GM23338 (cell line): ENCODE measurements at places on chromosomes 16 and 17.

DNA sequence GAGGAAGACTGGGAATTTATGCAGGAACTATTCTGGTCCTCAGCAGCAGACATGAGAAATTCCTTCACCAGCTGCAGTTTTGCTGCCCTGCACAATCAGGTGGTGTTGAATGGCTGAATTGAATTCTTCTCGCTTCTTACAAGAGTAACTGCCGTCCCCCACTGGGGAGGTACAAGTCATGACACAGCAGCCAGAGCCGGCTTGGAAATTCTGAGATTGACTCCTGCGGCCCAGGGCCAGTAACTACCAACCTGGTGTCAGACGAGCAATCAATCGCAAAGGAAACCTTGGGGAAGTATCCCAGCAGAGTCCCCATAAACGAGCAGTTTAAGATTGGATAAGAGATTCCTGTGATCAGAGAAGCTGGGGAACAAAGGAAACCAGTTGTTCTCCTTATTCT is 30.7 kb downstream of the KNOP1 start:
- no peaks in the 10 kb centered on the region for H3K27me3 ChIP-seq
- no peak for DNase-seq
- no peaks in the 10 kb centered on the region for H3K4me1 ChIP-seq
- H3K27ac ChIP-seq: no peak overlapping the region
- H3K4me3 ChIP-seq: no peak overlapping the region
- H3K36me3 ChIP-seq: peaks cover 9% of the 10 kb centered on the region

DNA sequence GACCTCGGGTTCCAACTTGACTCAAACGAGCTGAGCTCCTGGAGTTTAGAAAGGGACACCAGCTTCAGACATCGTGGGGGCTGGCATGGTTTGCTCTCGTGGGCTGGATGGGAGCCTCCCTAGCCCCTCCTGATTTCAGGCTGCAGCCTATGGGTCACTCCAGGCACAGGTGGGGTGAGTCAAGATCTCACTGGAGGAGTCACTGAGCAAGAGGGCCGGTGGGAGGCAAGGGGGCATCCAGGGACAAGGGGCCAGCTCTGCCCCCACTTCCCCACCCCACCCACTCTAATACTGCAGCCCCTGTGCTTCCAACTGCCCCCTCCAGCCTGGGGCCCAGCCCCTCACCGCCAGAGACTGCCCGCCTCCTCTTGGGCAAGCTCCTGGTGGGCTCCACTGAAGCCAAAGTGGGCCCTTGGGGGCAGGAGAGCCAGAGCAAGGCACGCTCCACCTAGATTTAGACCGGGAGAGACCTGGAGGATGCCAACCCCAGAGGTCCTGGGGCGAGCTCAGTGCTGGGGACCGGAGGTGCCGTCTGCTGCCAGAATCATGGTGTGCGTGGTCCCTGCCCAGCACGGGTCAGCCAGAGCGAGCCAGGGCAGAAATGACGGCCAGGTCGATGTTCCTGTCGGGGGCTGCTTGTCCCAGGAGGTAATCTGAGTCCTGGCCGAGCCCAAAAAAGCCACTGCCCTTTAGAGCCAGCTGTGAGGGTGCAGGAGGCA is 6.4 kb downstream of the SLC16A3 start:
- no peak for DNase-seq
- no peaks in the 10 kb centered on the region; the same call in 1 of the 2 replicates for H3K4me1 ChIP-seq
- H3K27ac ChIP-seq: no peak overlapping the region
- peaks cover 16% of the 10 kb centered on the region for H3K27me3 ChIP-seq
- H3K4me3 ChIP-seq: no peak overlapping the region

- H3K27ac ChIP-seq: 0 out of 2 replicates have a peak overlapping the region, but pooled peaks have one; percentile 16
- DNase-seq: no peak
Measured at GRCh38 chr17:55437159-55437605, 15.5 kb upstream of the MMD start.

GRCh38 chr17:20092973-20093626 is 83.9 kb downstream of the SPECC1 start:
- H3K27me3 ChIP-seq: no peaks in the 10 kb centered on the region
- H3K4me1 ChIP-seq: peaks cover 38% of the 10 kb centered on the region
- 0 out of 2 replicates have a peak overlapping the region, but pooled peaks have one; percentile 16 for H3K27ac ChIP-seq

DNA sequence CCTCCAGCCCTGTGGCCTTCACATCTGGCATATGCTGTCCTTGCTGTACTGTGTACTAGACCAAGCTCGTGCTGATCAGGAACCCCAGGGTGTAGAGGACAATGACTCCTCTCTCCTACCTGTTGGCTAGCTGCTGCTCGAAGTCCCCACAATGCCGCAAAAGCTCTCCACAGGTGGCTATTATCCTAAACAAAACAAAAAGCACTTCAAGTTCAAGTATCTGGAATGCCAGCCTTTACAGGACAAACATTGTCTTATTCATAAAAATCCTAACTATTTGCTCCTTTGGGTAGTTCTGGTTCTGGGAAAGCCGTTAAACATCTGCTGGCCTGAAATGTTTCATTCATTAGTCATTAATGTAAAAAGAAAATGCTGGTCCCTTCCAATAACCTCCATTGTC is 42.8 kb downstream of the COG7 start:
- DNase-seq: peak; percentile 44
- peak overlapping the region; percentile 79 for H3K27ac ChIP-seq
- H3K4me1 ChIP-seq: peaks cover 16% of the 10 kb centered on the region
- no peak overlapping the region for H3K4me3 ChIP-seq

DNA sequence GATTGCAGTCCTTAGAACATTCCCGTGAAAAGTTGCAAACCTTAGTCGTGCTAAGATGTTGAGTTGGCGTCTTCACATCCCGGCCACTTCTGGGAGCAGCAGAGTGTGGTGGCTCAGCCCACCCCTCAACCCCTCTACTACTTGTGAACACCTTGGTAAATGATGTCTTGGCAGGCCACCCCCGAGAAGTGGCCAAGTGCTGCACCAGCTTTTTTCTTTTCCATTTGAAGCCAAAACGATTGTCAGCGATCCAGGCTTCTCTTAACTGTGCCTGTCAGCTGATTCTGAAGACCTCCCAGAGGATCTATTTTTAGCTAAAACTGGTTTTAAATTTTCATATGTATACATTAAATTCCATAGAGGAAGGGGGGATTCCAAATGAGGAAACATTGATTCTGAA is 247.5 kb downstream of the CDH13 start:
- DNase-seq: peak; percentile 13
- no peaks in the 10 kb centered on the region for H3K36me3 ChIP-seq
- H3K4me3 ChIP-seq: no peak overlapping the region
- H3K27ac ChIP-seq: peak overlapping the region; percentile 70; the same call in 1 of the 2 replicates

DNA sequence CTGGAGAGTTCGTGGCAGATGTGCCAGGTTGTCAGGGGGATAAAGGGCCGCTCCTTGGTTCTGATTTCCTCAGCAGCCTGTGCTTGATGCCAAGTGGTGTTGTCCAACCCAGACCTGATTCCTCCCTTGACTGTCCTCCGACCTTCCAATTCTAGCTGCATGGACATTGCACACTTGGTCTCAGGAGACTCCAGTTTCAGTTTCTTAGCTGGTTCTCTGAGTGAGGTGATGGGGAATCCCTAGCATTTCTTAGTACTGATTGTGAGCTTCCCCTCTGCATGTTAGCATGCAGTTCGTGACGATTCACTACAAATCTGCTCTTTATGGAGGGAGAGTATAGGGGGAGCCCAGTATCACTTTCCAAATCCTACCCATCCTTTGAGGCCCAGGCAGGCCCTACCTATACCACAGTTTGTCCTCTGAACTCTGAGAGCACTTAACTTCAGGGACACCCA is 12.4 kb upstream of the CCR7 start:
- no peaks in the 10 kb centered on the region for H3K27me3 ChIP-seq
- H3K36me3 ChIP-seq: no peaks in the 10 kb centered on the region
- H3K27ac ChIP-seq: no peak overlapping the region
- no peak for DNase-seq
- no peaks in the 10 kb centered on the region for H3K4me1 ChIP-seq

DNA sequence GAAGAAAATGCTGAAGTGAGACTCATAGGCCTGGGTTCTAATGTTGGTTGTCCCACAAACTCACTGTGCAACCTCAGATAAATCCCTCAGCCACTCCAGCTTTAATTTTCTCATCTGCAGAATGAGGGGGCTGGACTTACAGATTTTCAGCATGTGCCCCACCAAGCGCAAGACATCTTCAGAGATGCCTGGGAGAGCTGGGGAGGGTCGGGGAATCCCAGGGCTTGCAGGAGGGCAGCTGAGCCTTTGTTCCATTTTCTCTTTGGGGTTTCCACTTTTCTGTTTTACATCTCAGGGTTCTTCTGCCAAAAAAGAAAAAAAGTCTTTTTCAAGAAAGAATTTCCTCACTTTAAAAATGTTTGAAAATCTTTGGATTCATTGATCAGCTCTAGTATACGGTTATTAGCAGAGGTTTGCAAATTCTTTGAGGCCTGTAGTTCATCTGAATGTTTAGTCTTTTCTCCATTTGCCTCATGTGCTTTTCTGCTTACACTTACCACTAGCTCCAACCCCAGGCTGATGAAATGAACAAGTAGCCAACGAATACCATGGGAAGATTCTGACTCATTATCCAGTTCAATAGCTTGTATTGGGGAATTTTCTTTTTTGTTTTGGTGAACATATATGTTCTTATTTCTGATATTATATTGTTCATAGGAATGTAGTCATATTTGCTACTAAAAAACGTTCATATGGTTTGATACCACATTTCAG is 56.4 kb downstream of the CHD9 start:
- no peaks in the 10 kb centered on the region for H3K27me3 ChIP-seq
- H3K36me3 ChIP-seq: no peaks in the 10 kb centered on the region
- no peak overlapping the region for H3K27ac ChIP-seq
- H3K4me1 ChIP-seq: no peaks in the 10 kb centered on the region

- DNase-seq: no peak
- H3K27me3 ChIP-seq: no peaks in the 10 kb centered on the region
- no peaks in the 10 kb centered on the region for H3K36me3 ChIP-seq
Measured at GRCh38 chr17:77457572-77458201, 316.9 kb downstream of the SEC14L1 start.

- H3K4me1 ChIP-seq: peaks cover 17% of the 10 kb centered on the region
- H3K27me3 ChIP-seq: no peaks in the 10 kb centered on the region
- no peaks in the 10 kb centered on the region for H3K36me3 ChIP-seq
- H3K4me3 ChIP-seq: no peak overlapping the region
Measured at GRCh38 chr16:9943121-9943520, 239.1 kb downstream of the GRIN2A start.

DNA sequence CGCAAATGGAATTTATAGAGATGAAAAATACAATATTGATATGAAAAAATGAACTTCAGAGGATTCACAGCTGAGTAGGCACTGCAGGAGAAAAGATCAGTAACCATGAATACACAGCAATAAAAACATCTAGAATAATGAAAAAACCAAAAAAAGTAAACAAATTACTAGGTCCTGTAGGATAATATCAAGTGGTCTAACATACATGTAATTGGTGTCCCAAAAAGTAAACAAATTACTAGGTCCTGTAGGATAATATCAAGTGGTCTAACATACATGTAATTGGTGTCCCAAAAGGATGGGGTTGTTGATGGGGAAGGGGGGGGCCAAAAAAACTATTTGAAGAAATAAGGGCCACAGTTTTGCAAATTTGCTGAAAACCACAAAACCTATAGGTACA is 43.4 kb downstream of the ZNF18 start:
- DNase-seq: no peak
- no peak overlapping the region for H3K27ac ChIP-seq
- H3K36me3 ChIP-seq: no peaks in the 10 kb centered on the region
- no peaks in the 10 kb centered on the region; the same call in 1 of the 2 replicates for H3K4me1 ChIP-seq

GRCh38 chr17:48244814-48245213 is 137.2 kb downstream of the SNX11 start:
- peaks cover 4% of the 10 kb centered on the region; the same call in 1 of the 2 replicates for H3K4me1 ChIP-seq
- H3K4me3 ChIP-seq: no peak overlapping the region
- no peak overlapping the region for H3K27ac ChIP-seq
- no peak for DNase-seq

DNA sequence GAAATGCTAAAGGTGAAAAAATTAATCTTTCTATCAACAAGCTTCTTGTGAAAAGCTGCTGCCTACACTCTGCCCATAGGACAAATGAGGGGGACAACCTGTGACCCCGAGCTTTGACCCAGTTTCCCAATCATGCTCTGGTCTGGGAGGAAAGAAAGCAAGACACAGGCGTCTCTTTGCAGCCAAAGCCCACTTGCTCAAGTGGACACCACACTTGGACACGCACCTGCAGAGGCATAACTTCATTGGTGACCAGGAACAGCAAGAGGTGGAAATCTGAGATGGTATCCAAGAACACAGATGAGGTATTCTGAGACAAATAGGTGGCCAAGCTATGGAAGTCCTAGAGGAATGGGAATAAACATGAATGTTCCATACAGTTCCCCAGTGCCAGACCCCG is 15.0 kb upstream of the FAAP100 start:
- DNase-seq: no peak
- no peaks in the 10 kb centered on the region for H3K4me1 ChIP-seq

DNA sequence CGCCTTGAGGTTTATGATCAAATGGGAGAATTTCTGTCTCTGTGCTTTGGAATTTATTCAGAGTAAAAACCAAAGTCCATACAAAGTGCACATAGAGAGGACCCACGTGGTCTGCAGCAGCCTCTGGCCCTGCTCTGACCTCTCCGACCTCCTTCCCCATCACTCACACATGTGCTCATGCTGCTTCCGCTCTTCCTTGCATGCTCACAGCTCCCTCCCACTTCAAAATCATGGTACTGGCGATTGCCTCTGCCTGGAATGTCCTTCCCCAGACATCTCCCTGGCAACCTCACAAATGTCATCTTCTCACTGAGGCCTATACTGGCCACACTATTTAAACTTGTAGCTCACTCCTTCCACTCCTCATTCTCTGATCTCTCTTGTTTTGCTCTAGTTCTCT is 418.0 kb downstream of the CA10 start:
- no peak overlapping the region for H3K27ac ChIP-seq
- H3K4me1 ChIP-seq: peaks cover 26% of the 10 kb centered on the region
- no peaks in the 10 kb centered on the region for H3K27me3 ChIP-seq
- no peaks in the 10 kb centered on the region for H3K36me3 ChIP-seq
- H3K4me3 ChIP-seq: no peak overlapping the region

- H3K36me3 ChIP-seq: peaks cover 34% of the 10 kb centered on the region
- DNase-seq: peak; percentile 74
- H3K4me3 ChIP-seq: no peak overlapping the region
- no peak overlapping the region for H3K27ac ChIP-seq
Measured at GRCh38 chr17:40303009-40303657, 5.8 kb upstream of the RARA start.

- no peaks in the 10 kb centered on the region for H3K36me3 ChIP-seq
- no peaks in the 10 kb centered on the region for H3K27me3 ChIP-seq
- H3K4me3 ChIP-seq: no peak overlapping the region
Measured at GRCh38 chr16:72621651-72622050, 426.3 kb downstream of the ZFHX3 start.

GRCh38 chr17:78395155-78395554 is 16.7 kb downstream of the PGS1 start:
- no peaks in the 10 kb centered on the region for H3K4me1 ChIP-seq
- H3K36me3 ChIP-seq: peaks cover 27% of the 10 kb centered on the region; the same call in 1 of the 2 replicates
- no peaks in the 10 kb centered on the region for H3K27me3 ChIP-seq
- H3K27ac ChIP-seq: no peak overlapping the region
- H3K4me3 ChIP-seq: no peak overlapping the region

- H3K36me3 ChIP-seq: no peaks in the 10 kb centered on the region
- H3K4me1 ChIP-seq: peaks cover 43% of the 10 kb centered on the region
- H3K4me3 ChIP-seq: peak overlapping the region; percentile 45
- peak overlapping the region; percentile 100 for H3K27ac ChIP-seq
- H3K27me3 ChIP-seq: no peaks in the 10 kb centered on the region
- peak; percentile 96 for DNase-seq
Measured at GRCh38 chr16:4392382-4393239, 21.0 kb downstream of the VASN start.
